Inflammatory macrophage treated with lipopolysaccharide for 1 hour (primary cell): ENCODE measurements at places on chromosomes 4 and X.
A peak's percentile ranks its signal among the peaks of the same experiment; 100 is the strongest.

DNA sequence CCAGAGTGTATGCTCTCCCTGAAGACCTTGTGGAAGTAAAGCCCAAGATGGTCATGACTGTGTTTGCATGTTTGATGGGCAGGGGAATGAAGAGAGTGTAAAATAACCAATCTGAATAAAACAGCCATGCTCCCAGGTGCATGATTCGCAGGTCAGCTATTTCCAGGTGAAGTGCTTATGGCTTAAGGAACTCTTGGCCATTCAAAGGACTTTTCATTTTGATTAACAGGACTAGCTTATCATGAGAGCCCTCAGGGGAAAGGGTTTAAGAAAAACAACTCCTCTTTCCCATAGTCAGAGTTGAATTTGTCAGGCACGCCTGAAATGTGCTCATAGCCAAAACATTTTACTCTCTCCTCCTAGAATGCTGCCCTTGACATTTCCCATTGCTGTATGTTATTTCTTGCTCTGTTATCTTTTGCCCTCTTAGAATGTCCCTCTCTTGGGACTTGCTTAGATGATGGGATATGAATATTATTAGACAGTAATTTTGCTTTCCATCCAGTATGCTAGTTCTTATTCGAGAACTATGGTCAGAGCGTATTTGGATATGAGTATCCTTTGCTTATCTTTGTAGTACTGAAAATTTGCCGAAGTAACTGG lies 88.6 kb downstream of the PLS3 start:
- no peak for DNase-seq

DNA sequence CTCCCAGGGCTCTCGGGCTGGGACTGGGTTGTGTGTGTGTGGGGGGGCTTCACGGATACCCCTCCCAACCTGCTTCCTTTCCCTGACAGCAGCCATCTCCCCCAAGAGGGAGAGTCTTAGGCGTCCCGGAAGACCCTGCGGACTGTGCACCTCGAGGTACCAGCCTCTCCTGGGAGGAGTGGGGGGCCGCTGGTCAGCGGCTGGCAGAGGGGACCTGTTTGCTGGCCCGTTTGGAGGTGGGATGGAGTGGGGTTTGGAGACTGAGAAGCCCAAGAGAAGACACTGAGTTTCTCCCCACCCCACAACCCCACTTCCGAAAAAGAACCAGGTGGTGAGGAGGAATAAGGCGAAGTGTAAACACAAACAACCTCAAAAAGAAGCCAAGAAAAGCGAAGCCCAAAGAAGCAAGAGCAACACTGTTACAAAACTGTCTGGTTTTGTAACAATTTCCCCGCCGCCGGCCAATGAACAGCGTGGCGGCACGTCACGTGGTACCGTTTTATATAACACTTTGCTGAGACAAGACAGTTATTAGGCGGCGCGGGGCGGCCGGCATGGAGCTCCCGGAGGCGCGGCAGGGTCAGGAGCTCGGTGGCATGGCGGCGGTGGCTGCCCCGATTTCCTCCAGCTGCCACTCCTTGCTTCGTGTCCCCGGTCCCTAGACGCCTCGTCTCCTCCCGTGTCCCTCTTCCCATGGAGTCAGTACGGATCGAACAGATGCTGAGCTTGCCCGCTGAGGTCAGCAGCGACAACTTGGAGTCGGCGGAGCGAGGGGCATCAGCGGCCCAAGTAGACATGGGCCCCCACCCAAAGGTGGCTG lies at the start of gene LONRF3:
Gene LONRF3, plus strand, starts transcription at position 531 of the 820 bp plus-strand sequence. Its CDS starts 163 bp downstream, at position 694.
- DNase-seq, result peak; percentile 71

GRCh38 chr4:3437582-3437936 lies 4.2 kb upstream of the HGFAC start:
- DNase-seq, result no peak

GRCh38 chr4:169275180-169275579 lies 4.4 kb upstream of the SH3RF1 start:
- no peak for DNase-seq

GRCh38 chr4:81675791-81676393 lies 204.2 kb upstream of the RASGEF1B start:
- DNase-seq, result no peak

DNA sequence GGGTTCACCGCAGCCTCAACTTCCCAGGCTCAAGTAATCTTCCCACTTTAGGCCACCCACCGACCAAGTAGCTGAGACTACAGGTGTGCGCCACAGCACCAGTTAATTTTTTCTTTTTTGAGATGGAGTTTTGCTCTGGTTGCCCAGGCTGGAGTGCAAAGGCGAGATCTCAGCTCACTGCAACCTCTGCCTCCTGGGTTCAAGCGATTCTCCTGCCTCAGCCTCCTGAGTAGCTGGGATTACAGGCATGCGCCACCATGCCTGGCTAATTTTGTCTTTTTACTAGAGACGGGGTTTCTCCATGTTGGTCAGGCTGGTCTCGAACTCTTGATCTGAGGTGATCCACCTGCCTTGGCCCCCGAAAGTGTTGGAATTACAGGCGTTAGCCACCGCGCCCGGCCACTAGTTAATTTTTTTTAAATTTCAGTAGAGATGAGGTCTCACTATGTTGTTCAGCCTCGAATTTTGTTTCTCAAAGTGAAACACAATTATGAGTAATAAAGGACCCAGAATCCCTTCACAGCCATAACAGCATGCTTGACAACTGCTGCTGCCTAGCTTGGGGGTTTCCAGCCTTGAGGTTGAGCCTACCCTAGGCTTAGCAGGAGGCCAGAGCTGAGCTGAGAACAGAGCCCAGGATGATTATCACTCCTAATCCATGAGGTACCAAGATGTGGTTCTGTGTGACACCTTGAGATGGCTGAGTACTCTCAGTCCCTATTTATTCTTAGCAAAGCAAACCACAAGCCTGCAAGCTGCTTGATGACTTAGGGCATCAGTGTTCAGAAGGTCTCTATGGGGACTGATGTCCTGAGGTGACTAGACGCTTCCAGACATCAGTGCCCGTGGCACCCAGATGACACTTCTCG lies 41.6 kb upstream of the NKRF start:
- no peak for DNase-seq

DNA sequence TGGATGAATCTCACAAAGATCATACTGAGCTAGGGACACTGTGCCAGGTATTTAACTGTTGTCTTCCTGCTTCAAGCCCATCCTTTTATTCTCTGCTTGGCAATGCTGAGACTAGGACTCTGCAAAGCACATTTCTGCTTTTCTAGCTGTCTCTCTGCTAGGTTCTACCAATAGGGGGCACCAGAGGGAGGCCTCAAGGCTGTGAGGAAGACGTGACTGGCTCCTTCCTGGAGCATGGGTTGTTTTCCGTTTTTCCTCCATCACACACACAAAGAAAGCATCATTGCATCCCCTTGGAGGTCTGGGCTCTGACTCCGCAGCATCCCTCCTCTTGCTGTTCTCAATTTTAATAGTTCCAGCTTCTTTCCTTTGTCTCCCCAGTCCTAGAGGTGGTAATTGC lies 10.9 kb upstream of the DCTD start:
- DNase-seq, result peak; percentile 37

GRCh38 chr4:35986537-35986936 lies 257.8 kb downstream of the ARAP2 start:
- no peak for DNase-seq

GRCh38 chr4:177380730-177381287 lies 61.4 kb downstream of the AGA start:
- DNase-seq, result no peak

- no peak for DNase-seq
Measured at GRCh38 chr4:26839016-26839415, 21.6 kb upstream of the STIM2 start.

DNA sequence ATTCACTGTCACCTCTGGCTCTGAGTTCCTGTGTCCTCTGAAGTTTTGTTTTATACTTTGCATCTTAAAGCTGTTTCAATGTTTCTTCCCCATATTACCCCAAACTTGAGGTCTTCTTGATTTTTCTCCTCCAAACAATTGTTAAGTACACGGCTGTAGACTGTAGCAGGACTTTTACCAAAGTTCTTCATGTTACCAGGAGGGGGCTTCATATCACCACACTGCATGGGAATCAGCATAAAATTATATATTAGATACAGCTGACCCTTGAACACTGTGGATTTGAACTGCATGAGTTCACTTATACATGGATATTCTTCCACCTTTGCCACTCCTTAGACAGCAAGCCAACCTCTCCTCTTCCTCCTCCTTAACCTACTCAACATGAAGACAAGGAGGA lies 56.6 kb downstream of the SPATA18 start:
- no peak for DNase-seq

- DNase-seq, result no peak
Measured at GRCh38 chr4:48812866-48813265, 18.0 kb upstream of the OCIAD1 start.

- no peak for DNase-seq
Measured at GRCh38 chr4:42150653-42151567, 1.5 kb downstream of the BEND4 start.

GRCh38 chr4:40788331-40788730 lies 38.6 kb downstream of the NSUN7 start:
- peak; percentile 50 for DNase-seq

GRCh38 chr4:129230846-129231245 lies 134.9 kb downstream of the C4orf33 start:
- DNase-seq, result no peak

DNA sequence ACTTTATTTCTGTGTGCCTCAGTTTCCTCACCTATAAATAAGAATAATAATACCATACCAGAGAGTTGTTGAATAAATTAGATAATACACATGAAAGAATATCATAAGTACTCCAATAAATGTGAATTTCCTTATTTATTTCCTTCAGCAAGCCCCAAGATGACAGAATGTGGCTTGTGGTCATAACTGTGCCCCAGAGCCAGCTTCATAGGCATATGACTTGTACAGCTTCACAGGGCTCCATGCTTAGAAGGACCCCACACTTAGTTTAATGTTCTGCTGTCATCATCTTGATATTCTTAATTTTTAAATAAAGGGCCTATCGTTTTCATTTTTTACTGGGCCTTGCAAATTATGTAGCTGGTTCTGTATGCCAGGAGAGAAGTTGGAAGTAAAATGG lies 25.3 kb downstream of the VSIG4 start:
- no peak for DNase-seq

- no peak for DNase-seq
Measured at GRCh38 chrX:22589845-22590244, 317.1 kb downstream of the CBLL2 start.

GRCh38 chrX:131394384-131394783 lies 105.3 kb upstream of the IGSF1 start:
- DNase-seq, result no peak

DNA sequence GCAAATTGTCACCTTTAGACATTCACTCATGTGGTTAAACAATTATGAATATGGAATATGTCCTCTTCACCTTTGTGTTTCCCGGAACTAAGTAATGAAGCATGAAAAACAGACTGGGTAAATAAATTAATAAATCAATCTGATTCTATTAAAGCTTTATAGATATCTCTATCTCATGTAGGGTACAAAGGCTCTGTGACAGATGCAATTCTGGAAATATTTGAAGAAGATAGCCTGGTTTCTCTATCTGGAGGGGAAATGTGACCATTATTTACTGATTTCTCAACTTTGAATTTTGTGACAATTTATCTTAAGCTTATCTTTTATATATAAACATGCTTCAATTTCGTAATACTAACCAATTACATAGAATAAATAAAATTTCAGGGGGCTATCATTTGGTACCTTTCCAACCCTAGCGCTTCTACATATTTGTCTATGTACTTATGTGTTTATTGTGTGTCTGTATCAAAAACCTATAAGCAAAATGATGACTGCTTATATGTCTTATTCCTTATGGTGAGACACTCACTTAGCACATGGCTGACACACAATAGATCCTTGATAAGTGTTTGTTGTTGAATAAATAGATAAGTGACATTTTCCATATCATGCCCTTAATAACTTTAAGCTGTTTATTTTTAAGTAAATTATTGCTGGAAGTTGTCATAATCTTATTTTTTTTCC lies 9.9 kb downstream of the CTSO start:
- no peak for DNase-seq

GRCh38 chr4:48022192-48022799 lies 5.7 kb downstream of the NIPAL1 start:
- no peak for DNase-seq

DNA sequence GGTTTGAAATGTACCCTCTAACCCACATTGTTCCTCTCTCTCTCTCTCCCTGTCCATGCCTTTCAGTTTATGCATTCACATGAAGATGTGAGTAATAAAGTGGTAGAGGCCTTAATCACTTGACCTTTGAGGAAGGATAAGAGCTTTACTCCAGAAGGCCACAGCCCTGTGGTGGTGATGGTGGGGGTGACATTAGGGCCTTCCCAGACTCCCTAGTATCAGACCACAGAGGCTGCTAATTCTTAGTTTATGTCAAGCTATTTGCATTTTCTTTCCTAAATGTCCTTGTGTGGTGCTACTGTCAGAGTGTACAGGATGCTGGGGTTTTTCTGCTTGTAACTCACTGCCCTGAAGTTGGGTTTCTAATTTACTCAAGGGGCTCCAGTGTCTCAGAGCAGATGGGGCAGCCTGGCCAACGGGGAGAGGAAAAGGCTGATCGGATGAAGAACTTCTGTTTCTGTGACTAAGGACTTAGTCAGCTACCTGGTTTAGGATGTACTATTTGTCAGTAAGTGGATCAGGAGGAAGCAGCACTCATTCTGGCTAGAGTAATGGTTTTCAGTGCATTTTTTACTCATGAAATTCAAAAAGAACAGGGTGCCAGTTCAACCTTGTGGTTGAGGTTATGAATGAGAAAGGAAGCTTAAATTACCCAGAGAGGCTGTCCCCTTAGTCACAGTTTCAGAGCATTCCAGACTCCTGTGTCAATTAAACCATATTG lies 509.6 kb upstream of the DIPK2B start:
- DNase-seq, result no peak

DNA sequence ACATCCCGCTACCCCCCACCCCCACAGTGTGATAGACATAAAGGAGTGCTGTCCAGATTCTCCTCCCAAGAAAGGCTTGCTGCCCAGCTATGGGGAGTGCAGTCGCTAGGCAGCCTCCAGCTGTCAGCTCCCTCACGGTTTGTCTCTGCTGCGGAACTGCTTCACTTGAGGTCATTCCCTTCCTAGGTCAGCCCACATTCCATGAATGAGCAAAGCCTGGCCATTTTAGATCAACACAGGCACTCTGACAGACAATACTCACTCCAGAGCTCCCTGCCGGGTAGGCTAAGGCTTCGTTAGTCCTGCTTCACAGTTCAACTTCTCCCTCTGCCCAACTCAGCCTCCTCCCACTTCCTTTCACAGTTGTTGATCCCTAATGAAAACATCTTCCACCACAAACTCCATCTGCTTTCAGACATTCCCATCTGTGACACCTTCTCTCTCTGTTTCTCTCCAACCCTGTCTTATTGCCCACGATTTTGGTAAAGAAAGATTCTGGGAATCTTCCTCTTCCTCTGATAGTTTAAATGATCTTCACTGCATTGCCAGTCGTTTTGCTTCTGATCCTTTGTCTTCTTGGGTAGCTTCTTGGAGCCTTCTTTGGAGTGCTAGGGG lies 318.9 kb upstream of the F9 start:
- DNase-seq, result no peak

- peak; percentile 66 for DNase-seq
Measured at GRCh38 chrX:53312946-53313727, 31.8 kb upstream of the IQSEC2 start.
